NCI-H2107 (cell line): ENCODE measurements at places on chromosomes 12 and 14.

DNA sequence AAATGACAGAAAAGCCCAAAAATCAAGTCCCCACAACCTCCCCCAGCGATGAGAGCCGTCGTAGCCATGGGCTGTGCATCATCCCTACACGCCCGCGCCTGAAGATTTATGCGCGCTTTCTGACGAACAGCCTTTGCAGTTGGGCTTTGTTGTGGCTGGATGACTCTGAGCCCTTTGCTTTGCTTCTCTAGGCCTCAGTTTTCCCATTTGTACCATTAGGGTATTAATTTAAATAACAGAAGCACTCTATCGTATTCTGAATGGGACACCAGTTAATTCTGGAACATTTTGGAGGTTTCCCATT lies 24.2 kb downstream of the SFSWAP start:
- DNase-seq, result no peak

DNA sequence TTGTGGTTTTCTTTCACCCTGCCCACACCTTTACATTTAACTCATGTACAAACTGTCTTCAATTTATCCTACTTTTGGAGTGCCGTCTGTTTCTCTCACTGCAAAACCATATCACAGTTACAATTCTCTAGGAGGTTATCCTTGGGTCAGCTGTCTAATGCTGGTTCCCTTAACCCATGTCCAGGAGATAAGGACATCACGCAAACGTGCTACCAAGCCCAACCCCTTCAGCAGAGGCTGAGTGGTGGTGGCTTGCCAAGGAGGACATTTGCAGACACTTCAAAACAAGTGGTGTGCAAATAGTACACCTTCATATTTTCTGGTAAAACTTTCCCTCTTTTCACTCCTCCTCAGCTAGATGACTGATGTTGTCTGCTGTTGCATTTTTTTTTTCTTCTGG lies 167.9 kb downstream of the PAX9 start:
- no peak for DNase-seq

- DNase-seq, result no peak
Observed at GRCh38 chr12:79453820-79454219, 236.9 kb downstream of the PAWR start.

GRCh38 chr14:80393766-80394165 lies 182.5 kb upstream of the DIO2 start:
- no peak for DNase-seq

- DNase-seq, result no peak
Observed at GRCh38 chr14:99566009-99566389, 38.0 kb downstream of the CCDC85C start.

DNA sequence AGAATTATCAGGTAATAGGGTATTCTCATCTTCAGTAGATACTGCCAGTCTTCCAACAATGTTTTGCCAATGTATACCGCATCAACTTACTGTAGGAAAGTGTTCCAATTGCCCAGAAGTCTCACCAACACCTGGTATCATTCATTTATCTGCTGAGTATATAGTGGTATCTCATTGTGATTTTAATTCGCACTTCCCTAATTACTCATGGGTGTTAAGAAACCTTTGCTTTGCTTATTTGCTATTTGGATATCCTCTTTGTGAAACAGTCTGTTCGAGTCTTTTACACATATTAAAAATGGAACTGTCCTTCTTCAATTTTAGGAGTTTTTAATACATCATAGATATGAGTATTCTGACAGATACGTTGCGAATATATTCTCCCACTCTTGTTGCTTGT lies 6.1 kb downstream of the TM7SF3 start:
- no peak for DNase-seq

DNA sequence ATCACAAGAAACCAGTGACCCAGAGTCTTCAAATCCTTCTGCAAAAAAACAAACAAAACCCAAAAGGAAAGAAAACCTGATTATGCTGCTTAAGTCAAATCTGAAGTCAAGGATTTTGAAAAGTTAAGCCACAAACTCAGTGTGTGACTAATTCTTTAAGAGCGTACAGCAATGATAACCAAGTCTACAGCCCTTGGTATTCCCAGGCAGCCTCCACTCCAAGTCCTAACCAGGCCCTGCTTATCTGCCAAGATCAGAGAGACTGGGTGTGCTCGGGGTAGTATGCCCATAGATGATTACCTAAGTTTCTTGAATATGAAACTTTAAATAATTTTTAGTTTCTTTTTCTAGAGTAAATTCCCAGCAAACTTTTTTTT lies 13.1 kb downstream of the PGAM5 start:
- DNase-seq, result no peak

DNA sequence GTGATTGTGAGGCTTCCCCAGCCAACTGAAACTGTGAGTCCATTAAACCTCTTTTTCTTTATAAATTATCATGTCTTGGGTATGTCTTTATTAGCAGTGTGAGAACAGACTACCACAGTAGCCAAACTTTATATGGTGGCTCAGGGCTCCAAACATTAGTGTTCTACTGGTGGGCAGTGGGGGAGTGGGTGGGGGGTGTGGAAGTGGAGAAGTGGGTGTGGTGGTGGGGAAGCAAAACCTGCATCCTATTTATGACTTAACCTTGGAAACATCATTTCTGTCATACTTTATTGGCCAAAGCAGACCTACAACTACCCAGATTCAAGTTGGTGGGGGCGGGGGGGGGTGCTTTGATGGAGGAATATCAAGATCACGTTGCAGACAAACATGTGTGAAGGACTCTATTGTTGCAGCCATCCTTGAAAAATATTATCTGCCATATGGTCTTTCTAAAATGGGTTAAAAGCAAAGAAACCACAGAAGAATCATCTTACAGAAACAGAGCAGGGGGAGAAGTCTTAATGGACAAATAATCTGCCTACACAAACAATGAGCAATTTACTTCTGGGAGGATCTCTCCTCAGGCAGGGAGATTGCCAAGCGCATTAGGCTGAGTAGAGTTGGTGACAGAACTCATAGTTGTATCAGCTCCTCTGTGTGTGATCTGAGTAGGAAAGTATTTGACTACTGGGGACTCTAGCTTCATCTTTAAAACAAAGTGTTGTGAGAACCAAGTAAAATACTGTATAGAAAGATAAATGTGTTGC lies 1.4 kb upstream of the PWP1 start:
- DNase-seq, result no peak
